Stimulated activated CD4-positive, alpha-beta T cell treated with anti-CD3 and anti-CD28 coated beads, Interleukin-1b, Interleukin-23, amount 100 ng/mL, for 1 hour (primary cell): ENCODE measurements at places on chromosomes 7 and 10.

DNA sequence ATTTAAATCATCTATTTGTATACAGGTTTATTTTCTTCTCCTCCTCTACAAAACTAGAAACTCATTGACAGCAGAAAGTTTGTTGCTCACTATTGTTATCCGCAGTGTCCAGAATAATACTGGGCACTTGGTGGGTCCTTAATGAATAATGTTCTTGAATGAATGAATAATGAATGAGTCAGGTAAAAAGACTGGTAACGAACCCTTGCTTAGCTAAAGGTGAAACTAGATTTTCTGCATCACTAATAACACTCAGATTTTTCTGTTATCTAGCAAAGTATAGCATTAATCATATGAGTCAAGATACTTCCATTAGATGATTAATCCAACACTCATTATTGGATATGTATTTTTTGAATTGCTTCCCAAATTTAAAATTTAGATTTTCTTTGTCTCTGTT lies 953.2 kb downstream of the SORCS3 start:
- DNase-seq = no peak

DNA sequence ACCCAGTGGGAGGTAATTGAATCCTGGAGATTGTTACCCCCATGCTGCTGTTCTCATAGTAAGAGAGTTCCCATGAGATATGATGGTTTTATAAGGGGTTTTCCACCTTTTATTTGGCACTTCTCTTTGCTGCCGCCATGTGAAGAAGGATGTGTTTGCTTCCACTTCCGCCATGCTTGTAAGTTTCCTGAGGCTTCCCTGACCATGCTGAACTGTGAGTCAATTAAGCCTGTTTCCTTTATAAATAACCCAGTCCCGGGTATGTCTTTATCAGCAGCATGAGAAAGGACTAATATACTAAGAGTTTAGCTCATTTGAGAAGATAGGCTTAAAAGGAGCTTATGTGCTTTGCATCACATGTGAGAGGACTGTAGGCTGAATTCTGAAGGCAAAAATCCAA lies 29.3 kb downstream of the TMEM248 start:
- no peak for DNase-seq

DNA sequence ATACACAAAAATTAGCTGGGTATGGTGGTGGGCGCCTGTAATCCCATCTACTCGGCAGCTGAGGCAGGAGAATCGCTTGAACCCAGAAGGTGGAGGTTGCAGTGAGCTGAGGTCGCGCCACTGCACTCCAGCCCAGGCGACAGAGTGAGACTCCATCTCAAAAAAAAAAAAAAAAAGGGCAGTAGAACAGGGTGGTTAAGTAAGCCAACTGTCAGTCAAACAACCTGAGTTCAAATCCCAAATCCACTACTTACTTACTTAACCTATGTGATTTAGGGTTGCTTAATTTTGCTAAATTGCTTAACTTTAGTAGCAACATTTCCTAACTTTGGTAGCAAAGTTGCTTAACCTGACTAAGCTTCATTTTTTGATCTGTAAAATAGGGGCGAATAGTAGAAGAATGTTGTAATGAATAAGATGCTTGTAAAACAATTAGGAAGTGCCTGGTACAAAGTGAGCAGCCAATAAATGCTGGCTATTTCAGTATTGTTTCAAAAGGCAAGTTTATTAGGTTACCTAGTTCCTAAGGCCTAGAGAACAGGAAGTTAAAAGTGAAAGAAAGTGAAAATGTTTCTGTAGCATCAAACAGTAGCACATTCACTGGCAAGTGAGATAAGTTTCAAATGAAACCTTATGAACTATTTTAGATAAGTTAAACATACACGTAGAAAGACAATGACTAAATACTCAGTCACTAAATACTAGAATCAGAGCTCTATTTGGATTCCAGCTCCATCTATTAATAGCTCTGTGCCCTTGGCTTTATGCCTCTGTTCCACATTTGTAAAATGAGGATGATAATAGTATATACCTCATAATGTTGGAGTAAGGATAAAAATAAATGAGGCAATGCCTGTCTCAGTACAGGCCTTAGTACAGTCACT lies 64.3 kb downstream of the HOXA1 start:
- no peak for DNase-seq

GRCh38 chr10:28077889-28078288 lies 79.0 kb upstream of the ODAD2 start:
- no peak for DNase-seq

- no peak for DNase-seq
Measured at GRCh38 chr10:49751636-49752510, 10.2 kb downstream of the OGDHL start.

DNA sequence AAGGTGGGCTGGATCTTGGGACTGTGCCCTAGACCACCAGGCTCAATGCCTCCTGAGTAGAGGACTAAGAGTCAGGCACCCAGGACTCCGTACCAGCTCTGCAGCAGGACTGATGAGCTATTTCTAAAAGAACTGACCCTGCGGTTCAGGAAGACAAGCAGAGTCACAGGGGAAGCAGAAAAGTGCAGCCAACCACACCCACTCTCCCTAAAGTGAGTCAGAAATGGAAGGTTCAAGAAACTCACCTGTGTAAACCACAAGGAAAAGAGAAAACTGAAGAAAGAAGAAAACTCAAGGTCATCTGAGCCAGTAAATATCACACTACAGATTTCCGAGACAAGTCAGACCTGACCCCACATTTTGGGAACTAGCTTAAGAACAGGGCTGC lies 2.5 kb downstream of the PARP12 start:
- no peak for DNase-seq

DNA sequence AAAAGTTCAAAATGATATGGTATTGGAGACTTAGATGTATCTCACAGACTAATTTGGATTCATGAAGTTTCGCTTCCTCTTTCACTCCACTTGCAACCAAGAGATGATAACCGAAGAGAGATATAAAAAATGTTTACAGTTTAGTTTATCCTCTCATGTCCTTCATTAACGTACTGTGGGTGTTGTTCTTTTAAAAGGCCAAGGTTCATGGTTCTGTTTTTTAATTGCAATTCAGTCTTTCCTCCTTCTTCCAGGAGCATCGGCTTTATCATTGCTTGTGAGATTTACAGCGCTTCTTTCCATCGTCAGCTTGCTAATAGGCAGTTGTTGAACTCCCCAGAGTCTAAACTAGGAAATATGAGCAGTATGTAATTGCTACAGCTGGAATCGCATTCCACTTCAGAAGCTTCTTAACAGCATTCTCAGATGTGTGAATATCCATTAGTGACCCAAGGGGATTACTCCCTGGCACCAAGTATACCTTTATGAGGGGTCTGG lies 75.9 kb upstream of the HGF start:
- no peak for DNase-seq

DNA sequence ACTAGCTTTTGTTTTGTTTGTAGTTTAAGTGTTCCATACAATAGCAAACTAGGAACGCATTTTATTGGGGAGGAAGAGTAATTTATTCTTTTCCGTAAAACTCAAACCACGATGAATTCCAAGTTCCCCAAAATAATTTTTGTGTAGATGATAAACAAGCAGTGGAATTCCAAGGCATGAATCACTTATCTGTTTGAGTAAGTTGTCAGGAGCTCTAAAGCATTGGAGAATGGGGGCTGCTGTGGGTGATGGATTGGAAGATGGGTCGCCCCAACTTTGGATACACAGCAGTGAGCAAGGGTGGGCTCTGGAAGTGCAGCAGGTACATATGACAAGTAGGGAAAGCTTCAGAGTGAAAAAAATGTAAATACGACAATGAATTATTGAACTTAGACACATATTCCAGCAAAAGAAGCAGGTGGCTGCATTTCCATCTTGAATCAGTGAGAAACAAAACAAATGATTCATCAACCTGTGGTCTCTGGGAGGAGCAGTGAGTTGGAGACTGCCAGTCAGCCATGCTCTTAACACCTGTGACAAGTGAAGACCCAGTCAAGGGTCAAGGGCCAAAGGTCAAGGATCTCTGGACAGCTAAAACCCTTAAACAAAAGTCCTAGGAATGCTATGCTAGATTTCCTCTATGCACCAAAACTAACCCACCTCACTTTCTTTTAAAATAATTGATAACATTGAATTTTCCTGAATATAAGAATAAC lies 34.2 kb upstream of the ADRB1 start:
- no peak for DNase-seq

DNA sequence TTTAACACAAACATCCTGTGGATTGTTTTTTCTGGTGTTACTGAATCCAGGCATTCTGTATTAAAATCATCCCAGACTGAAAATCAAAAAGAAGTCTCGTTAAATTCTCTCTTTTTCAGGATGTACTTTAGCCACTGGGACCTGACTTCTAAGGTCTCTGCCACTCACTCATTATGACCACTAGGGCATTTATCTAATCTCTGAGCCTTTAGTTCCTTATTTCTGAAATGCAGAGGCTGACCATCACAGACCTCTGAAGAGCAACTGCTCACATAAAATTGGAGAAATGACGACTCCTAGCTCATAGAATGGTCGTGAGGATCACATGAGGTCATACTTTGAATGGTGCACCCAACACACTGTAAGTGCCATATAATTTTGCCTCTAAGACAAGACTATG lies 63.2 kb downstream of the KCNMA1 start:
- DNase-seq = no peak

- DNase-seq = no peak
Measured at GRCh38 chr7:151650161-151650560, 130.5 kb upstream of the RHEB start.

DNA sequence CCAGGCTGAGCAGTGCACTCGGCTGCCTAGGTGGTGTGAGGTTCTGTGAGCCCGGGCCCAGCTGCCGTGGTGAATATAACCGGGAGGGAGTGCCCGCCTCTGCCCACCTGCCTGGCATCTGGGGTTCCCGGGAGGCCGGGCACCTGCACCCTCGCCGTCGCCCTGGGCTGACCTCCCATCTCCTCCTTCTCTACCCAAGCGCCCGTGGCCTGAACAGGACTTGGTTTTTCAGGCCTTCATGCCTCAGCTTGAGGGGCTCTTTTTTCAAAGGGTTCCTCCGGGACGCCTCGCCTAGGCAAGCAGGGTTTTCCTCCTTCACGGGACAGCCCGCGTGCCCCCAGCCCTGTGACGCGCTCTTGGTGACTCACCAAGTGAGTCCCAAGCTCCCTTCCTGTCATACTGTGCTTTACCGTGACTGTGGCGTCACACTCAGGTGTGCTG lies 9.9 kb downstream of the INPP5A start:
- DNase-seq = no peak

DNA sequence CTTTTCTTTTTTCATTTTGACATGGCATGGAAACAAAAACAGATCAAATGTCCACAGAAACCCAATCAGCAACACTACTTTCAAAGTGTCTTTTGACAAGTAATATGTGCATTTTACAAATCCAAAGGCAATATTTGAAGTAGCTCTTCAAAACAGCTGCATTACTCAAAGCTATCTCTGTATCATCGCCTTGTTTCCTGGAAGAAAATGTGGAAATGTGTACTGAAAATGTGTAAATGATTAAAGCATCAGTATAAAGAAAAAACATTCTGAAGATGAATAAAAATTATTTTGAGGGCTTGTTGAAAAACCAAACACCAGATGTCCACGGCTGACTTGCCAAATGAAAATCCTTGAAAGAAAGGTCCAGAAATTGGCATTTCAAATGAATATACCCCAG lies 16.5 kb upstream of the ITGB8 start:
- no peak for DNase-seq

GRCh38 chr10:129157185-129157584 lies 309.9 kb upstream of the MGMT start:
- no peak for DNase-seq

DNA sequence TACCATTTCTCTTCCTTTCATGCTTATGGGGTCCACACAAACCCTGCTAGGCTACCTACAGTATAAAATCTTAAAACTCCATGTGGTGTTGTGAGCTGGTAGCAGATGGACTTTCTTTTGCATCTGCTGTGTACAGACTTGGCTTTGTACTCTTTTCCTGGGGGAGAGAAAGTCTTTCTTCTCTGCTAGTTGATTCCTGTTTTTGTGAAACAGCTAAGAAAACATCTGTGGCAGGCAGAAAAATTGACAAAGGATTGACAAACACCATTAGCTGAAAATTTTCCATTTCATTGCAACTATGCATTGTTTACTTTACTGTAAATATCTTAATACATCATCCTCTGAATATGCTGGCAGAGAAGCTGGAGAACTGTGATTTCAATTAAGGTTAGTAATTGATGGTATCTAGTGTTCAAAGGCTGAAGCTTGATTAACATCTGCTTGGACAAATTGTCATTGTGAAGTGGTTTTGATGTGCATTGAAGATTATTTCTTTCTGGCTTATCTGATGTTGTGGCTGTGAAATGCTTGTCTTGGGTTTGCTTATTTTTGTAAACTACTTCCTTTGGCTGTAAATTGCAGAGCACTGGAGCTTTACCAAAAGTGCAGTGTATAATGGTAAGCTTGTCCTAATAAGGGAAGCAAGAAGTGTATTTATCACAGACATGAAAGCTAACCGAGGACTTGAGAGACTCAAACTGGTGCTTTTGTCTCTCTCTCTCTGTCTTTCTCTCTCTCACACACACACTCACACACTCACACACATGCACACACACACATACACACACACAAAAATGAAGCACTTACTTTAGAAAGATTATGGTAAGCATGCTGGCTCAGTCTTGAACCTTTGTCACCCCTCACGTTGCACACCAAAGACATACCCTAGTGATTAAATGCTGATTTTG lies at the start of gene FOXP2:
TSS of gene FOXP2 (plus strand) at position 660 of the 908 bp plus-strand sequence. CDS start 11,697 bp downstream, outside the sequence.
- no peak for DNase-seq

DNA sequence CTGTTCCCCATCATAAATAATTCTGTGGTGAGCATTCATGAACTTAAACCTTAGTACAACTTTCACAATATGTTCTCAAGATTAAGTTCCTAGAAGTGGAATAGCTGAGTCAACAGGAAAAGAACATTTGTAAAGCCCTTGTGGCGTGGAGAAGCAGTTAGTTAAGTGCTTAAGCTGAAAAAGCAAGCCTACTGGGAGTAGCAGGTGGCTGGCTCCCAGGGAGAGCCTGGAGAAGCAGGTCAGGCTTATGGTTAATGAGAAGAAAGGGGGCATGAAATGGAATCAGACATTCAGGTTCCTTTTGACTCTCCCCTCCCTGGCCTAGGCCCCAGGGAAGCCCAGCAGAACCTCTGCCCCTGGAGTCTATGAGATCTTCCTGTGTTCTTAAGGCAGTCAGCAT lies 35.3 kb downstream of the VSTM4 start:
- no peak for DNase-seq

GRCh38 chr7:131011432-131011742 lies 277.4 kb upstream of the KLF14 start:
- no peak for DNase-seq

DNA sequence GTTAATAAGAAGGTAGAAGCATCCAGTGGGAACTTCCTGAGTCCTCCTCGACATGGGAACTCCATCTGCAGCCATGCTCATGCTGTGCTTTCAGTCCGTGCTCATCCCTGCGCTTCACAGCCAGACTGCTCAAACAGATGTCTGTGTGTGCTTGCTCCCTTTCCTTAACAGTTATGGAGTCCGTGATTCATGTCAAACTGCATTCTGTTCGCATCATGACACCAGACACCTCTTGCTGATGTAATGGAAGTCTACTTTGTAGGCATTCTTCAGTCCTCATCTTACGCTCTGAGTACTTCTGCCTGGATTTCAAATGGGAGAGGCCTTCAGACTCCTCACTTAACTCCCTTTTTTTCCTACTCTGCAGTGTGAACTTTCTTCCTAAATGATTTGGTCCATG lies 304.9 kb downstream of the SUGCT start:
- no peak for DNase-seq
